ENCODE measurements at places on chromosomes 11 and 22.

GRCh38 chr11:61593151-61593550 lies 12.3 kb upstream of the SYT7 start:
- no peak for DNase-seq

GRCh38 chr22:30705710-30706651 lies 11.3 kb downstream of the OSBP2 start:
- DNase-seq = no peak

- no peak for DNase-seq
These were observed 7.6 kb upstream of the OR52K2 start for GRCh38 chr11:4441515-4441914.

DNA sequence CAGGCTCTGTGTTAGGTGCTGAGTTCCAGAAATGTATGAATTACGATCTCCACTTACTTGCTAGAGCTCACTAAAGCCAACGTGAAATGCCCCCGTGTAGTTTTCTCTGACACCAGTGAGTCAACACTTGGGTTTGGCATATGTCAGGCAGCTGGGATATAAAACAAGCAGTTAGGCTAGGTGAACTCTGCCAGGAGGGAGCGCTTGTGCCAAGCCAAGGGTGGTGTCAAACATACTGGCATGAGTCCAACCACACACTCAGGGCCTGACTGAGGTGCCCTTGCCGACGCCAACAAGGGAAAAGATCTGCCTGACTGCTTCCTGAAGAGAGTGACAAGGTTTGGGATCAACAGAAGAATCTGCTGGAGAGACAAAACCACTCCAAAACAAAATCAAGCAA lies 167.8 kb upstream of the NARS2 start:
- no peak for DNase-seq

DNA sequence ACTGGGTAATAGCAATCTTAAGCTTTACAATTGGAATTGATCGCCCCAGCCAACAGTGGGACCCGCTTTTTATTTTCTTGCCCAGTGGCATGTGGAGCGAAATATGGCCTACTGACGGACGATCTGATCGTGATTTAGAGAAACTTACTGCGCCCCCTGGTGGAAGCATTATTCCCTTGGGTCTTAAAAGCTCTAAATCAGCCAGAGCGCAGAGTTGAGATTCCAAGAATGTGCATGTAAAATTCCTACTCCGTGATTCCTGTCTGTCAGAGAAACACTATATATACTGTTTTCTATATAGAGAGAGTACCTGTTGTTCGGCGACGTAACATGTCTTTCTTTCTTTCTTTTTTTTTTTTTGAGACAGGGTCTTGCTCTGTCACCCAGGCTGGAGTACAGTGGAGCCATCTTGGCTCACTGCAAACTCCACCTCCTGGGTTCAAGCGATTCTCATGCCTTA lies 3.7 kb upstream of the DPF2 start:
- DNase-seq = peak; percentile 79

- no peak for DNase-seq
These were observed 242.1 kb downstream of the NTM start for GRCh38 chr11:131612533-131612932.

DNA sequence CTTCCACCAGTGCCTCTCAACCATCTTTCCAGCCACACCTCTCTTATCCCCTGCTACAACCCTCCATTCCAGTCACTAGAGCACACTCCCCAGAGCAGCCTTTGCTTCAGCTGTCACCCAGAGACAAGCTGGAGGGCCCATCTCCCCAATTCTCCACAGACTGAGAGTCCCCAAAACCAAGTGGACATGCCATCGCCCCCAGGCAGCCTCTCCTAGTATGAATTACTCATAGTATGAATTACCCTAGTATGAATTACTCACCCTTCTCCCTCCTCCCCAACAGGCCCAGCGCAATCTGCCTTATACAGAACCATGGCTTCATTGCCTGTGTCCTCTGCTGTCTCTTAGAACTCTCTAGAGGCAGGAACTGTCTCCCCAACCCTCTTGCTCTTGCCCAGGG lies 24.8 kb downstream of the MYH9 start:
- DNase-seq = no peak

GRCh38 chr11:77071671-77072605 lies 5.2 kb downstream of the CAPN5 start:
- DNase-seq = no peak

DNA sequence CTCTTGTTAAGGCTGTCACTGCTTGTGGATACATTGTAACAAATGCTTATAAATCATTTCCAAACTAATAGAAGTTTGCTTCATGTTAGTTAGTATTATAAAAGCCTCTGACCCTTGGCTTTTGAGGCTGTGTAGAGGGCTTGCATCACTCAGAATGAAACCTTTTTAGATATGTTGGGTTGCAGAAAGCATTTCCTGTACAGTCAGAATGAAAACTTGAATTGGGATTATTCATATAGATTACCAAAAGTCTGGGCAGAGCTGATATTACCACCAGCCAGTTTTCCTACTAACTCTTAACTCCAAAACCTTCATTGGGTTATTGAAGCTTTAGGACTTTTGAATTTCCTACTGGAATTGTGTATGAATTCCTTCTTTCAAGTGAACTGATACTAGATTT lies 12.0 kb downstream of the KMT2A start:
- no peak for DNase-seq

DNA sequence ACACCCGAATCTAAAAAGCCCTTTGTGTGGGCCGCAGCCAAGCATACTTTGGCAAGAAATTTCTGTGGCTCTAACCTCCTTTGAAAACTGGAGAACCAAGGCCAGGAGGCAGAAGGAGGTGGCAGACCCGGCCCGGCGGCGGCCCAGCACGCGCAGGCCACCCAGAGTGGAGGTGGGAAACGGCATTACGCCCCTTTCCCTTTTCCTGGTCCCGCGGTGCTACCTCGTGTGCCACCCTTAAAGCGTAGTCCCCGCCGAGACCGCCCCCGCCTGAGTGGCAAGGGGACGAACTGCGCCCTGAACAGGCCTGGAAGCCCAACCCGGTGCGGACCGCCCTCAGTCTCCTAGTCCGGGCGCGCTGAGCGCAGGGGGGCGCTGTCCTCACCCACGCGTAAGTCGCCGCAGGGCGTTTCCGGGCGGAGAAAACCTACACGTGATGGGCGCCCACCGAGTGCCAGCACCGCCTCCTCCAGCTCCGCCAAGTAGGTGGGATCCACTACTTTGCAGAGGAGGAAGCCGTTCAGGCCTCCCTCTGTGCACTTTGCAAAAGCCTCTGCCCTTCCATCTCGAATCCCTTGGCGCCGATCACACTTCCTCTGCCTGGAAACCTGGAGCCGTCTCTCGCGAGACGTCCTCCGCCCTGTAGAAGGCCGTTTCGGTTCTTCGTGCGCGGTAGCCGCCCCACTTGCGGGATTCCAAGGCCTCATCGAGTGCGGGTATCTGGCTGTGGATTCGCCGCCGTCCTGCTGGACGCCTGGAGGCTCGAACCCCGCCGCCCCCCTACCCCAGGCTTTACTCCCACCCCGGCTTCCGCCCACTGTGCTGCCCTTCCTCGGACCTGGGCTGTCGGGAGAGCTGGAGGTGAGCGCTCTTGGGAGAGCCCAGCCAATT lies at the start of gene ACCS:
Gene ACCS (plus strand): TSS at position 430 of the 891 bp plus-strand sequence. CDS start 1,358 bp downstream, outside the sequence.
- peak; percentile 84 for DNase-seq

DNA sequence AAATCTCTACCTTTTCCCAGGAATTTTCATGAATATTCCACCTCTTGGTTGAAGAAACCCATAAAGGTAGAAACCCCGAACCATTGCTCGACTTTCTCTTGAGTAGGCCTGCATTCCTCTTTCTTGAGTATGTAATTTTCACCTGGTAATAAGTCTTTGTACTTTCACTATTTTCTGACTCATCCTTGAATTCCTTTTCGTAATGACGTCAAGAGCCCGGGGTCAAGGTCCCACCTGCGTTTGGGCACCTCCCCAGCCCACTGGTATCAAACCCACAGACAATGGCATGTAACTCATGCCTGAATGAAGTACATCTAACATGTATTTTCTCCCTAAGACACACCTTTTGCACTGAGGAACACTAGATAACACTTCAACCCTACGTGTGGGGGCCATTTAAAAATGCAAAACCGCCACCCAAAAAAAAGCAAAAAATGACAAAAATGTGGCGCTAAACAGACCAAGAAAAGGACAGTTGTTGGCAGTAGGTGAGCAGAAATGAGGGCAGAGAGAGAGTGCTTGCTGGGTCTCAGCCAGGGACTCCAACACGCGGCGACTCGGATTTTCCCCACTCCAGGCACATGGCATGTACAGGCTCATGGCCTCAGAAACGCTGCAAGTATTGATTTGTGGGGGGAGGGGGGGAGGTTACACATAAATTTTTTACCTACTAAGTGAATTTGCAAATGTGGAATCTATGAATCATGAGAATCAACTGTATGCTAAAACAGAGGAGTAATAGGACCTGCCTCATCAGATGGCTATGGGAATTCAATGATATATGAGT lies 4.1 kb upstream of the C11orf24 start:
- DNase-seq = no peak

DNA sequence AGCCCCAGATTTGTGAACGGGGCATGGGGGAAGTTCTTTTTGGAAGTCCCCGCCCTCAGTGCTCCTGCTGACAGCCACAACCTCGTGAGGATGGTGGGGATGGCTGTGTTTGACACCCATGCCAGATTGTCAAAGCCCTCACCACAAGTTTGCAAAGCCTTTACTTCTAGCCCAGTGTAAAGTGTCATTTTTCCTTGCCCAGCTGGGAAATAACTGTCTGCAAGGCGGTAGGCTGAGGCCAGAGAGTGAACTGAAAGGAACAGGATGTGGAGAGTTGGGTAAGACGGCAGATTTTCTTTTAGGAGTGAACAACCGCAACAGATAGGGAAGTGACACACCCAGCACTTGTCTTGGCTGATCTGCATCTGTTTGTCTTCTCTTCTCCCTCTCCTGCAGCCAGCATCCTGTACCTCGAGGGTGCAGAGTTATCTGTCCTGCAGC lies 13.6 kb downstream of the IL17RA start:
- no peak for DNase-seq

GRCh38 chr11:36056160-36056751 lies 112.4 kb downstream of the LDLRAD3 start:
- no peak for DNase-seq

DNA sequence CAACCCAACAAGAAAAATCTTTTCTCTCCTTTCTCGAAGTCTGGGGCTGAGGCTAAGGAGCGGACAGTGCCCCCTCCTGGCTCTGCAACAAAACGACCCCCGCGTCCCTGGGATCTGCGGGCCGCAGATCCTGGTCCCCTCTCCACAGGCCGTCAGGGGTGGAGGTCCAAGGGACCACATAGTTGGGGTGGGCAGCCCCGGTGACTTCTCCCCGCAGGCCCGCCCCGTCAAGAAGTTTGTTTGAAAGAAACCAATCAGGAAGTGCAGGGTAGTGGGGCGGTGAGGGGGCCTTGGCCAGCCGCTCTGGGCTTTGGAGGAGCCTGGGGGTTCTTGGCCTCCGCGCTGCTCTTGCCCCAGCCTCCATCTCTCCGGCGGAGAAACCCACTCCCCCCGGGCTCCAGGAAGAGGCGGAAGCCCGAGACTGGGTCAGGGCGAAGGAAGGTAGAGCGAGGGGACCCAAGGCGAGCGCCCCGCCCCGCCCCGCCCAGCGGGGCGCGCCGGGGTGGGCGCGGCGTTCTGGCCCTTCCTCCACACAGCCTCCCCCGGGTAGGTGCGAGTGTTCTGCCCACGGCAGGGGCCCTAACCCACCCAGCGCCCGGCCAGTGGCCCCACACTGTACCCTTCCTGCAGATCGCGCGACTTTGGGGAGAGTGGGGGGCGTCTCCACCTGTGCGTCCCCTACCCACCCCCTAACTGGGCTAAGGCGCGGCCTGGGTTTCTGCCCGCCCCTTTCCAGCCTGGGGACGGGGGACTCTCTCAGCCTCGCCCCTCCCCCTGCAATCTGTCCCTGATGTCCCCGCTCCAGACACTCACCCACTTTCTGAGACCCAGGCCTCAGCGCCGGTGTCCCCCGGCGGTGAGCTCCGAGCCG lies 1.3 kb downstream of the TP53I11 start:
- no peak for DNase-seq

- DNase-seq = no peak
These were observed 81.6 kb downstream of the MYEOV start for GRCh38 chr11:69375316-69376154.

DNA sequence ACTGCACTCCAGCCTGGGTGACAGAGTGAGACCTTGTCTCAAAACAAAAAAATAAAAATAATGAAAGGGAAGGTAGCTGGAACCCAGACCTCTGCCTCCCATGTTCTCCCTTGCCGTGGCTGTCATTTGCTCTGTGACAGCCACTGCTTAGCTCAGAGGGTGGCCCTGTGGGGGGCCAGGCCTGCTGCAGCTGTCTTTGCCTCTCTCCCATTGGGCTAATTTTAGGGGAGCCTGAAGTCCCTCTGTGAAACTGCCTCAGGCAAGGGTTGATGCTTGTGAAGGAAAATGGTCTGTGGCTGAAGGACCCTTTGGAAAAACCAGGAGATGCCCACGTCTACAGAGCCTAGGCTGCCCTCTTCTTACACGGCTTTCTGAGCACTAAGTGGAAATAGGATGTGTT lies 42.9 kb downstream of the C11orf91 start:
- DNase-seq = no peak

GRCh38 chr11:126317756-126318573 lies 14.1 kb downstream of the DCPS start:
- no peak for DNase-seq

DNA sequence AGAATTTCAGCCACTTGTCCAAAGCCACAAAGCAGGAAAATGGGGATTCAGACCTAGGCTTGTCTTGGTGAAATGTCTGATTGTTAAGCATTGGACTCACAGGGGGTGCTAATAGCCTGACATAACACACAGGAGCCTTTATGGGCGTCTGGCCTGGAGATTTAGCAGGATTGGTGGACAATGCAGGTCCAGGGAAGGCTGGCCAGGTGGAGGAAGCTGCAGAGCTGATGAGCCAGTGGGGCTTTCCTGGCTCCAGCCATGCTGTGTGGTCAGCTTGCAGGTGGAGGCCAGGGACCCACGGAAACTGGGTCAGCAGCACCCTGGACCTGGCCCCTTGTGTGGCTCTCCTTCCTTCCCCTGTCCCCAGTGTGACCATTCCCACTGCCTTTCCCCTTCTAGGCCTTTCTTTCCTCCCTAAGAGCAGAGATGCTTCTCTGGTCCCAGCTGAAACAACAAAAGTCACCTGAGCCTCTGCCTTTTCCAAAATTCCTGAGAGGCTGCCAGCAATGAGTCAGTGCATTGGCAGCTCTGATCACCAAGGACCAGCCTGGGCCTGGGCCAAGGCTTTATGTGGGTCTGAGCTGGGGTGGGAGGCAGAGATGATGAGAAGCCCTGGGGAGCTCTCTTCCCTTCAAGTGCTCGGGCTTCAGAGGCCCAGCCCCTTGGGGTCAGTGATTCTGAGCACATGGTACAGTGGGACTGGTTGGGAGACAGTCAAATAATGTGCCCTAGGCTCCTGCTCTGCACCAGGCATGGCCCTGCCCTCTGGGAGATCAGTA lies 85.2 kb downstream of the CCDC81 start:
- no peak for DNase-seq

GRCh38 chr22:30327864-30328345 lies 1.2 kb upstream of the TBC1D10A start:
- no peak for DNase-seq
